GM12892 (cell line): ENCODE measurements at places on chromosomes 16 and 17.

- DNase-seq: no peak
Measured at GRCh38 chr16:79598348-79599181, 2.0 kb downstream of the MAF start.

- no peak for DNase-seq
Measured at GRCh38 chr17:79657861-79658810, 47.3 kb upstream of the RBFOX3 start.

DNA sequence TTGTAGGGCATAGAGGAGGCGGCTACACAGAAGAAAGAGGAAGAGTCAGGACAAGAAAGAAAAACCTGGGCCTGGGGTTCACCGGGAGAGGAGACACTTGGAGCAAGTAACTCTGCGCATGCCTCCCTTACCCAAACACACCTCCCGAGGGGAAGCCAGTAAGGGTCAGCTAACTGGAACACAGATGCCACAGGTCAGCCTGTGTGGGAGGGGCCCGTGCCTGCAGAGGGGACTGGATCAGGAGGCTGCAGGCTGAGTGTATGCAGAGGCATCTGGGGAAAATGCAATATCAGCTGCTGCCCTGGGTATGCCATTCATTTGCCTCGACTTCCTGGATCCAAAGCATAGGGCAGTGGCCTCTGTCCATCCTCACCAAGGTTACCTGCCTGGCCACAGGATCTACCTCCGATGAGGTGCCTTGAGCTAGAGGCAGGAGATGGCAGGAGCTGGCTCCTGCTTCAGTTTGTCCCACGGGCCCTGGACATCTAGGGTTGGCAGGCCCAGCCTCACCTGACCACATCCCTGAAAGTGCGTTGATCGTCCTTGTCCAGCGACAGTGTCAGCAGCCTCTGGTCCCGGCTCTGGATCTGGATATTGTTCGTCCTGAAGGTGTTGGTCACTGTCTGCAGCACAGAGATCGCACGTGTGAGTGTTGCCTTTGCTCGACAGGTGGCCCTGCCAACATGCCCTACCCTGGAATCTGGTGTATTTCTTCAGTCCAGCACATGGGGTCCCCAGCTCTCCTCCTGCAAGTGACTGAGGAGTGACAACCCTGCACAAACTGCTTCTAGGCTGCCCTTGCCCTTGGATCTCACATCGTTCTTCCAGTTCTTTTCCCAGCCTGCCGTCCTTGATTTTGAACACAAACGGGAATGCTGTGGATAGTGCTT lies 4.6 kb upstream of the MFSD6L start:
- DNase-seq: no peak

DNA sequence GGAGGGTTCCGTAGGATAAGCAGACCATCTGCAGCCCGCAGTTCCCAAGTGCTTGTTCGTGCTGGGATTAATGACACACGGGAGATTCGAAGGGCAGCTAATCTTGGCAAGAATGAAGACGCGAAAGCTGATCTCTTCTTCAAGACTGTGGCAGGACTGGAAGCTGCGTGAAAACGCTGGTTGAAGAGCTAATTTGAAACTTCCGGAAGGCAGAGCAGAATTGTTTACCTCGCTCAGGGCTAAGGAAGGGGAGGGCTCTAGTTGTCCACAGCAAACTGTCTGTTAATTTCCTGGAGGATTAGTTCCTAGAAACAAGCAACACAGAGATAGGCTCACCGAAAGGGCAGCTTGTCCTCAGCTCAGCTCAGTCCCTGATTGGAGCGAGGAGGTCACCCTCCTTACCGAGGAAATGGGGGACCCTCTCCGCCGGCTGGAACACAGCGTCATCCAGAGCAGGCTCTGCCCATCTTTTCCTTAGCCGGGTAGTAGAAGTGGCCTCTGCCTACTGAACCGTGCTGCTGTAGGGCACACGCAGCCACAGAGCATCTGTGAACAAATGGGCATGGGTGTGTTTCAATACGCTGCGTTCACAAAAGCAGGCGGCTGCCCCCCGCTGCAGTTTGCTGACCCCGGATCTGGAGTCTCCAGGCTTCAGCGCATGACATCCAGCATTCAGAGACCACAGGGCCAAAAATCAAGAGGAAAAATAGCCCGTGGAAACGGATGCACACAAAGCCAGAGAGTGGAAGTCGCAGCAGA lies 16.7 kb upstream of the BAIAP2 start:
- peak; percentile 12 for DNase-seq

- DNase-seq: no peak
Measured at GRCh38 chr17:83186226-83186625, 106.8 kb downstream of the METRNL start.

- no peak for DNase-seq
Measured at GRCh38 chr17:21289175-21289901, 4.8 kb downstream of the MAP2K3 start.

- no peak for DNase-seq
Measured at GRCh38 chr17:78323826-78324390, 36.0 kb downstream of the SOCS3 start.

- DNase-seq: no peak
Measured at GRCh38 chr16:86231321-86231995, 278.9 kb upstream of the FOXF1 start.

GRCh38 chr16:5604770-5605169 lies 507.2 kb upstream of the EEF2KMT start:
- DNase-seq: no peak

- DNase-seq: no peak
Measured at GRCh38 chr16:20673882-20674683, 23.4 kb downstream of the ACSM1 start.

GRCh38 chr16:27505297-27506236 lies 44.1 kb downstream of the GTF3C1 start:
- no peak for DNase-seq

- no peak for DNase-seq
Measured at GRCh38 chr16:78137782-78138616, 38.5 kb downstream of the WWOX start.

- DNase-seq: no peak
Measured at GRCh38 chr16:87034317-87034716, 282.9 kb downstream of the C16orf95 start.

GRCh38 chr16:10983159-10983558 lies 38.8 kb downstream of the CLEC16A start:
- DNase-seq: no peak

DNA sequence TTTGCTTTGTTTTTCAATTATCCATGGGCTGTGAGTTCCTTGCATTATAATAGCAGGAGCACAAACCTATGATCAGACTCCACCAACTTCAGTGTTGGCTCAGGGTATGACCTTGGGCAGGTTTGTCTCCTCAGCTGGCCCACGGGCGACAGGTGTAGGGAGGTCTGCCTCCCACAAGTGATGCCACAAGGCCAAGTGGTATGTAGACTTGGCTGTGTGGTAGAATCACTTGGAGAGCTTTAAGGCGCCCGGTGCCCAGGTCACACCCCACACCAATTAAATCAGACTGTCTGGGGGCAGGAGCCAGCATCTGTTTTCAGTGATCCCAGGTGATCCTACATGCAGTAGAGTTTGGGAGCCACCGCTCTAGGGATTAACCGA lies 153.4 kb downstream of the CLEC16A start:
- DNase-seq: no peak

- DNase-seq: no peak
Measured at GRCh38 chr16:3215601-3216262, 19.2 kb downstream of the ZNF200 start.

GRCh38 chr16:7964744-7965143 lies 625.6 kb downstream of the TMEM114 start:
- no peak for DNase-seq

GRCh38 chr17:14451729-14452191 lies 150.9 kb downstream of the HS3ST3B1 start:
- DNase-seq: no peak

- no peak for DNase-seq
Measured at GRCh38 chr16:5032748-5033167, 977 bp downstream of the NAGPA start.

GRCh38 chr17:19013806-19014627 lies 9.5 kb upstream of the FAM83G start:
- DNase-seq: no peak

DNA sequence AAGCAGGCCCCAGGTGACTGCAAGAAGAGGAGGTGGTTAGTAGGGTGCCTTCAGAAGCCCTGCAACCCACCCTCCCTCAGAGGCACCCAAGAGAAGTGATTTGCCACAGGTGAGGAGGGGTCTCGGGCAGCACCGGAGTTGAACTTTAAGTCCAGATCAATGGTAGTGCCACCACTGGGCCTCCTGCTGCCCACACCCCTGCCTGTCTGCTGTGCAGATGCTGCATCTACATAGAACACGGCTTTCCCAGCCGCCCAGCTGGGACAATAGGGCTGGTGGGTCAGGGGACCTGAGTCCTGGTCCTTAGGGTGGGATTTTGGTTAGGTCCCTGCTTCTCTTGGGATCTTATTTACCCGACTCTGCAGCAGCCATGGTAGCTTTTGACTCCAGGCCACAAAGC lies 17.6 kb upstream of the FAM83G start:
- DNase-seq: no peak

- DNase-seq: no peak
Measured at GRCh38 chr16:76386784-76387183, 109.6 kb downstream of the CNTNAP4 start.

- DNase-seq: no peak
Measured at GRCh38 chr16:22427556-22427955, 53.1 kb upstream of the CDR2 start.

GRCh38 chr16:51107742-51108141 lies 43.3 kb downstream of the SALL1 start:
- no peak for DNase-seq

DNA sequence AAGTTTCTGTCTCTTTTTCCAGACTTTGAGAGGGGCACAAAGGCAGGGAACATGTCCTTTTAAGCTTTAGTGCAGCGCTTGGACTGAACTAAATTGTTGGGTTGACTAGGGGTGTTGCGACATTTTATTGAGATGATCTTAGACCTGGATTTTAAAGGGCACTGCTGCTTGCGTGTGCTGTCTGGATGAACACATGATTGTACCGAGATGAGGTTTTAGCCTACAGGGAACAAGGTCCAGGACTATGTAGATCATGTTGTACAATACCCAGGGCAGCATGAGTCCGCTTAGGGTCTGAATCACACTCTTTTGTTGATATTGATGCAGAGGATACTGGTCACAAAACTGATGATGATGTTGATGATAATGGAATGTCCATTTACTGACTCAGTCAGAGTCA lies 5.2 kb upstream of the RGS9 start:
- no peak for DNase-seq

DNA sequence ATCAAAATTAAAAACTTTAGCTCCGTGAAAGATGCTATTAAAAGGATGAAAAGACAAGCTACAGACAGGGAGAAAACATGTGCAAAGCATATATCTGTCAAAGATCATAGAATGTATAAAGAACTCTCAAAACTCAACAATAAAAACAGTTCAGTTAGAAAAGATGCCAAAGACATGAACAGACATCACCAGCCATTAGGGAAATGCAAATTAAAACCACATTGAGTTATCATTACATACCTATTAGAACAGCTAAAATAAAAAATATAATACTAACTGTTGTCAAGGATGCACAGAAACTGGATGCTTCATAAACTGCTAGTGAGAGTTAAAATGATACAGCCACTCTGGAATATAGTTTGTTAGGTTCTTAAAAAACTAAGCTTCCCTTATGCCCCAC lies 58.8 kb downstream of the NFATC3 start:
- no peak for DNase-seq

DNA sequence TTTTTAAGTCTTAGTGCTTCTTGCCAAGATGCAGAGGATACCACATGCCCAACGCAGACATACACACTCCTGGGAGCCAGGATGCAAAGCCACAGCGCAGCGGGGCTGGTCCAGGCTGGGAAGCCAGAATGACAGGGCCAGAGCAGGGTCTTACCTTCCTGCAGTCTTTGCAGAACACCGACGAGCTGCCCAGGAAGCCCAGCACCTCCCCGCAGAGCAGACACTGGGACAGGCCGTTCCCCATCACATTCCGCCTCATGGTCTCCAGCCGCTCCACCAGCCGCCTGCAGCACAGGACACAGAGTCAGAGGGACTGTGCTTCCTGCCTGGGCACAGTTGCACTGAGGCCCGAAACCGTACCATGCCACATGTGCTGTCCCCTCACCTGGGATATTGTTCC lies 33.3 kb downstream of the RPH3AL start:
- no peak for DNase-seq

DNA sequence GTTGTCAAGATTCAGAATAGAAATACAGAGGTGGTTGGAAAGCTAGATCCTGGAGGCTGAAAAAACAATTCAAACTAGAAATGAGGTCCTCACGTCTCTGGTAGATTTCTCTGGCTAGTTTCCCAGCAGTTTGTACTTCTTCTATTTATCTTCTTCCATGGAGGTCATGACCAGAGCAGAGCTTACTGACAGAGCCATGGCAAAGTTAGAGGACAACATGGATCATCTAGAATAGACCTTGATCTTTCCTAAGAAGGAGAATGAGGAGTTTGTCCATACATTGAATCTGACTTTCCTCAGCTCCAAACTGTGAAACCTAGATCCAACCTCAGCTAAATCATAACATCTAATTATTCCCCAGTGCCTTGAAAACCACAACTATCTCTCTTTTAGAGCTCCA lies 900.8 kb upstream of the GOT2 start:
- DNase-seq: no peak

- peak; percentile 26 for DNase-seq
Measured at GRCh38 chr17:67245694-67246402, 852 bp upstream of the HELZ start.

DNA sequence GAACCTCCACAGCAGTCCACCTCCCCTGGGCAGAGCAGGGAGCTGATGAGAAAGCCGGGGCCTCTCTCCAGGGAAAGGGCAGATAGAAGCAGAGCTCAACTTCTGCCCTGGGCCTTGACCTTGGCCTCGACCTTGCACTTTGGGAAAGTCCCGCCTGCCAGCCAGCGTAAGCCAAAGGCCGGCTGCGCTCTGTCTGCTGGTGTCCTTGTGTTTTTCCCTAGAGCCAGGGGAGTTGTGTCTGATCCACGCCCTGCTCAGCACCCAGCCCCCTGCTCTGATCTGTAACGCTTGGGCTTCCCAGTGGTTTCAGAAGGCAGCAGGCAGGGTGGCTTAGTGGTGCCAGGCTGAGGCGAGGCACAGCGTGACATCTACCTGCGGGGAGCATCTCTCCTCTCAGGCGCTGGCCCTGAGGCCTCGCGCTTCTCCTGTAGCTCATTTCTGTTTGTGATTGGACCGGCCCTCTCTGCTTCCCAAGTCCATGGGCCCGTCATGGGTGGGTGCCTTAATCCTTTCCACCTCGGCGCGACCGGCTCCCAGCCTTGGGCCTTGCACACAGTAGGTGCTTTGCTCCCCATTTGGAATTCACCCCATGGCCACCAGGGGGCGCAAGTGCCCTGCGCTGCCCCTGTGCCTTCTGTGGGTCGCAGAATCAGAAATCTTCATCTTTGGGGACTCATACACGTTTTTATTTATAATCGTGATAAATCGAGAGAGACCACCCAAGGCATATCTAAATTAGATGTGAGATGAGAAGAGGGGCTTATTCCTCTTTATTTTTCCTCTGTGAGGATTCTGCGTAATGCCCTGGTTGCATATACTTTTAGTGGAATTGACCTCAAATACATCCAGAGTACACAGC lies 24.2 kb downstream of the SGSH start:
- peak; percentile 54 for DNase-seq

GRCh38 chr16:88691924-88692560 lies 5.7 kb upstream of the SNAI3 start:
- DNase-seq: no peak

- no peak for DNase-seq
Measured at GRCh38 chr16:75804368-75804767, 78.1 kb upstream of the CPHXL start.

- no peak for DNase-seq
Measured at GRCh38 chr17:51445946-51446345, 185.6 kb downstream of the UTP18 start.

GRCh38 chr17:78224231-78225087 lies 7.0 kb upstream of the TMEM235 start:
- DNase-seq: no peak
